H7 (cell line): ENCODE measurements at places on chromosomes 16 and 17. TPM values are rescaled to one million over a fixed set of nuclear protein-coding genes. Genes with fewer than 3 reads are reported as not detected.

DNA sequence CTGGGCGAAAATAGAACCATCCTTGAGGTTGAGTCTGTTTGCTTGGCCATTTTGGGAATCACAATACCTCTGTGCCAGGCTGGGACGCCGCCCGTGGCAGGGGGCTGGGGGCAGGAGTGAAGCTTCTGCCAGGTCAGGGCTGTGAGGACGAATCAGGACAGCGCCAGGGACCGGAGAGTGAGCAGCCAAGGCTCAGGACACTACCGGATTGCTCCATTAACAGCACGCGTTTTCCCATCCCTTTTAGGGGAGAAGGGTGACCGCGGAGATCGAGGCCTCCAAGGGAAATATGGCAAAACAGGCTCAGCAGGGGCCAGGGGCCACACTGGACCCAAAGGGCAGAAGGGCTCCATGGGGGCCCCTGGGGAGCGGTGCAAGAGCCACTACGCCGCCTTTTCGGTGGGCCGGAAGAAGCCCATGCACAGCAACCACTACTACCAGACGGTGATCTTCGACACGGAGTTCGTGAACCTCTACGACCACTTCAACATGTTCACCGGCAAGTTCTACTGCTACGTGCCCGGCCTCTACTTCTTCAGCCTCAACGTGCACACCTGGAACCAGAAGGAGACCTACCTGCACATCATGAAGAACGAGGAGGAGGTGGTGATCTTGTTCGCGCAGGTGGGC, 23.4 kb downstream of the C1QTNF1 start:
- DNase-seq, result peak; percentile 31

DNA sequence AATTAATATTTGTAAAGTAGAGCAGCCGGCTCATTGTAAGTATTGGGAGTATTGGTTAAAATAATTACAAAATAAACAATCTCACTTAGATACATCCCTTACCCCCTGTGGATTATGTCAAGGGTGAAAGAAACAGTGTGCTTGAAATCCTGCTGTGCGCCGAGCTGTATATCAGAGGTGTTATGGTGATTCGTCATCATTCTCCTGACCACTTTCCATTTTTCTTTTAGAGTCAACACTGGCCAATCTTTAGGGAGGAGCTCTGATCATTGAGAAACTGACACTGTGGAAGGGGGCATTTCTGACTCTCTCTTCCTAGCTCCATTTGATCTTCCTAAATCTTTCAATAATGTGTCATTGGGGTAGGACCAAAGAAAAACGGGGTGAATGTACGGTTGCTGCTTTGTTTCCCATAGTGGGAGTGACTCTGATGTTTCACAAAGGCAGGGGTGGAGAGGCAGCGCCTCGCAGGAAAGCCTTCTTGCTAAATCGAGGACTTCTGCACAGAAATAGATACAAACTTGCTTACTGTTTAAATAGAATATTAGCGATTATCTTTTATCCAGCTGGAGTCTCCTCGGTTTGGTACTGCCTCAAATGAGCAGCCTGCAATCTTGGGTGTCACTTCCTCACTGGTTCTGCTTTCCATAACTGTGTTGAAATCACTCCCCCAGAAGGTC, 123.4 kb downstream of the PRKCB start:
- DNase-seq, result no peak

GRCh38 chr17:81094509-81095382, 59.8 kb downstream of the BAIAP2 start:
- peak; percentile 92 for DNase-seq

DNA sequence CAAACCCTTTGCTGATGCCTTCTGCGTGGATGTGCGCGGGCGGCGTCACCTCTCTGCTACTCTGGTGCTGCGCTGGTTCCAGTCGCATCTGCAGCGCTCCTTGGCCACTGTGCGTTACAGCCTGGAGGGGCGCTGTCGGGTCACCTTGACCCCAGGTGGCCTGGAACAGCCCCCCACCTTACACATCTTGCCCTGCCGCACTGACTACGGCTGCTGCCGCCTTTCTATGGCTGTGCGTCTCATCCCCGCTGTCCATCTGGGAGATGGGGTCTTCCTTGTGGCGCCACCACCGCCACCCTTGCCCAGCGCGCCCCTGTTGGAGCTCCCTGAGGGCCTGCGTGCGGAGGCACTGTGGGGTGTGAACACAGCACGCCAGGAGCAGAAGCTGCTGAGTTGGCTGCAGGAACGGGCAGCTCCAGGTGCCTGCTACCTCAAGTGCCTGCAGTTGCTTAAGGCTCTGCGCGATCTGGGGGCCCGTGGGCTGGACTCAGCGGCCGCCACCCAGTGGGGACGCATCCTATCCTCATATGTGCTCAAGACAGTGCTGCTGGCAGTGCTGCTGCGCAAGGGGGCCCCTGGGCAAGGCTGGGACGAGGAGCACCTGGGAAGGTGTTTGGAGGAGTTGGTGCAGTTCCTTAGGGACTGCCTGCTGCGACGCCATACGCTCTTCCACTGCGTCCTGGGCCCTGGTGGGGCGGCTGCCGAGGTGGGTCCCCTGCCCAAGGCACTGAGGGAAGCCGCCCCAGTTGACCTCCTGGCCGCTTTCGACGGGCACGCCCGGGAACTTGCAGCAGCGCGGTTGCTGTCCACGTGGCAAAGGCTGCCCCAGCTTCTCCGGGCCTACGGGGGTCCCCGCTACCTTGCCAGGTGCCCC, 1.6 kb downstream of the ITPRIPL2 start:
- DNase-seq, result peak; percentile 88

DNA sequence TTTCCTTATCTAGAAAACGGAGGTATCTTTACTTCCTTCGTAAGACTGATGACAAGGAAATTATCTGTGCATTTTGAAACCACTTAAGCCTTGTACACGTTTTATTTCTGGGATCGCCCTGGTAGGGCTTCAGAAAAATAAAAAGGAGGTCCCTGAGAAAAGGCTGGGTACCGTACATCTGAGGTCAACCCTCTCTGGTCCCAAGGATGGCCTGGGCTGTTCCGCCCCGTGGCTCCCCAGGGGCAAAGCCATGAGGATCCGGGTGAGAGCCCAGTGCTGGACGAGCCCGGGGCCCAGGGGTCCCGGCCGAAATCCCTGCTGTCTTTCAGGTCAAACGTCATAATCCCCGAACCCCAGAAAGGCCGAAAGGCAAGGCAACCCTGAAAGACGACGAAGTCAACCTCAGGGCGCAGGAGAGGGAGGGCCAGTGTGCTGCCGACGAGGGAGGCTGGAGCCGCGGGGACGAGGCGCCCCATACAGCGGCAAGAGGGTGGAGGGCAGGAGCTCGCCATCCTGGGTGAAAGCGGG, 656 bp upstream of the FUS start:
- DNase-seq, result no peak

DNA sequence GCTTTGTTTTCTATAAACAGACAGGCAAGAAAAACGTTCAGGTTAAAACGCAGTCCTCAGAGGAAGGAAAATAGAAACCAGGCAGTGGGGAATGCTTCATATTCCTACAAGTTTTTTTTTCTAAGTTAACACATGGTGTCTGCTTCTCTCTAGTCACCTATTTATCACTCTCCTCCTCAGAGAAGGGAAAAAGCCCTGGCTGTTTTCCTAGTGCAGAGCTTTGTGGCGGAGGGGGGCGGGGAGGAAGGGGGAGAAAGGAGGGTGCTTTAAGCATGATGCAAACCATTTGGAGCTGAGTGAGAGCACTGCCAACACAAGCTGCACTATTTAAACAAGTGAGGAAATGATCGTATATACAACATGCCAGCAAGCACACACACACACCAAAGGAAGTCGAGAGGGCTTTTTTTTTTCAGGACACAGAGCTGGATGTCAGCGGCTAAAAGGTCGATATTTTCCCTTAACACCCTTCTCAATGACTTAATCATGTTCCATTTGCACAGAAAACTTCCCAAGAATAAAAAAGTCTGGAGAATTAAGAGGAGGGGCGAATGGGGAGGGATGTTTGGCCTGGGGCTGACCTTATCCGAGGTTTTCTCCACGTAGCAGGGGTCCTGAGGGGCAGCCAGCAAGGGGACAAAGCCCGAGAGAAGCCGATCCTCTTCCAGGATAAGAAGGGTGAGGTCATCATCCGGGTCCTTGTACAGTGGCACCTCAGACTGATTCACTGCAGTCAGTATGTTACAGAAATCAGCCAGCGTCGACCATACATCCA, 117.4 kb downstream of the HIC1 start:
- DNase-seq, result no peak

DNA sequence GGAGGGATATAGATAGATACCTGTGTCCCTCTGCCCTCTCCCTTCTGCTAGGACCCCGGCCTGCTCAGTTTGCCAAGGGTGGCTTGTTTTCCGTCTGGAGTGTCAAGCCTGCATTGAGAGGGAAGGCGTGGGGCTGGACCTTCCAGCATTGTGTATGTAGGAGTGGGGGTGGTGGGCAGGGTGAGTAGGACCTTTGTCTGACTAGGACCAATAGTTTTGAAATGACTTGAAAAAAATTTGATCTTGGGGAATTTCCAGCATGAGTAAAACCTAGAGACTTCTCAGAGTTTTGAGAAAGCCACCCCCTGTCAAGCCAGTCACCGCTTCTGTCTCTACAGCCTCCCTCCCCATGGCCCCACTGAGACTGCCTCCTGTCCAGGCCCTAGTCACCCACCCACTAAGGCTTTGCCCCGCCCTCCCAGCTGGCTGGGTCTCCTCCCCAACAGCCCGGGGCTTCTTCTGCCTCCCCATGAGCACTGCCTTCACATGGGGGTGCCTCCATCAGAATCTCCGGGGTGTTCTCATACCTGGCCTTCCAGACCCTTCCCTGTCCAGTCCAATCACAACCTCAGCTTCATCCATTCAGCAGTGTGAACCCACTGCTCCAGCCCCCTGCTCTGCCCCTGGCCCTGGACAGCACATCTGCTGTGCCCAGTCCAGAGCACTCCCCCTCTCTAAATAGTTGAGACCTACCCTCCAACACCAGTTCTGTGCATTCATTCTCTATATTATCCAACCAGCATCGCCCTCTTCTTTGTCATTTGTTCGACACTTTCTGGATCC, 207.0 kb downstream of the MSI2 start:
- no peak for DNase-seq

DNA sequence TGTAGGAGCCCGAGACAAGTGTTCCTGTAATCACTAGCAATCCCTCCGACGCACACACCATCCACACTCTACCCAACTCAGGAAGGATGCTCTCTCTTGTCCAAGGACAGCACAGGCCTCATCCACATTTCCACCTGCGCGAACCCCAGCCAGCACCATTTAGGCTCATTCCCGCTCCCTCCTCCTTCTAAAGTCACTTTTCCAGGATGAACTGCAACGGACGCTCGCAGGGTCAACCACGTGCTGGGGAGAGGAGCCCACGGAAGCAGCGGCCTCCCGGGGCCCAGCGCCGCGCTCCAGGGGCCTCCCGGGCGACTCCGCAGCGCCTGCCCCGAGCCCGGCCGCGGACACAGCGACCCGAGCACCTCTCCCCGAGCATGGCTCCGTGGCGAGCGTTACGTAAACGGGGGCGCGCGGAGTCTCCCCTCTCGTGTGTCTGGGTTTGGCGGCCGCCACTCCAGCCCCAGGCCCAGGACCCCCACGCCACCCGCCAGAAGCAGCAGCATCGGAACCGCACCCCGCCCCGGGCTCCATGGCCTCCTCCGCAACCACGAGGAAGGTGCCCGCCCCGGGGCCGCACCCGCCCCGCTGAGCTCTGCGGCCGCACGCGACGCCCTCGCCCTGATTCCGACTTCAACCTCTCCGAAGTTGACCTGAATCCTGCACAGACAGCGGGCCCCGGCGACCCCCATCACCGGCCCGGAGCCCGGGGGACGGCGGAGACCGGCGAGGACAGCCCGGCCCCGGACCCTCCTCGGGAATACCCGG, 668 bp downstream of the USP36 start:
- peak; percentile 77 for DNase-seq

GRCh38 chr16:4537376-4538343, 913 bp downstream of the CDIP1 start:
- peak; percentile 77 for DNase-seq

DNA sequence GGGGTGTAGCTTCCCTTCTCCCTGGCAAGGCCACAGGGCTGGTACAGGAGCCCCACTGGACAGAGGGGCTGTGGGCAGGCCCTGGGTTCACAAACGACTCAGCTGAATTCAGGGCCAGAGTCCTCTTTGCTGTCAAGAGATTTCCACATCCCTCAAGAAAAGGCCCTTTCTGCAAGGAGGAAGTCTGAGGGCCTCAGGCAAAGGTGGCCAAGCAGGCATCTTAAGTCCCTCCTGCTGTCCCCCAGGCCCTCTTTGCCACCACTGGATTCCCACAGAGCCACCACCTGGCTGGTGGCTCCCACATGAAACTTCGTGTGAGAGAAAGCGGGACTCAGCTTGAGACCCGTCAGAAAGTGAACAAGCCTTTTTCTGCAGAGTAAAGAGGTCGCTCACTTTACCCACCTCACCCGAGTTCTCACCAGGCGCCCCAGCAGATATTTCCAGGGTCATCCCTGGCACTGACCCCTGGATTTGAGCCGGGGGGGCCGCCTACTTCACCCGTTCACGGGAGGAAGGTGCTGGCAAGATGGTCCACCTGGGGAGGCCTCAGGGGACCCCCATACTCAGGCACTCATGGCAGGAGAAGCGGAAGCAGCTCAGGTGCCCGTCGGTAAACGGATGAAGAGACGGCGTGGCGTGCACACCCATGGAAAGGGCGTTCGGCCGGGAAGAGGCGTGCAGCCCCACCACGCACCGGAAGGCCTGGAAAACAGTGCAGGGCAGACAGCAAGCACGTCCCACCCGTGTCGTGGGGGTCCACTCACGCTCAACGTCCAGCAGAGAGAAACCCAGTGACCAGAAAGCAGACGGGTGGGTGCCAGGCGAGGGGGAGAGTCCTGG, 3.6 kb downstream of the RNF166 start:
- DNase-seq, result no peak

GRCh38 chr17:260031-260791, 78.8 kb upstream of the DOC2B start:
- peak; percentile 75 for DNase-seq

- DNase-seq, result no peak
These were observed 3.5 kb downstream of the PLK1 start for GRCh38 chr16:23682181-23682580.

ZG16 gene
- total RNA-seq, result not detected in 2 replicates

KRTAP4-12 gene
- not detected in 2 replicates for total RNA-seq

ABCC11 gene
- 0.03 TPM in 1 of 2 replicates, not detected in the other for total RNA-seq

ZNF267 gene
- total RNA-seq, result 3.2 and 7.1 TPM in 2 replicates

TRIM16 gene
- total RNA-seq, result 17.1 and 21.9 TPM in 2 replicates

GPR139 gene
- 0.15 TPM in 1 of 2 replicates, not detected in the other for total RNA-seq

MT1F gene
- 11.8 and 13.4 TPM in 2 replicates for total RNA-seq

ANKRD40CL gene
- total RNA-seq, result not detected in 2 replicates

PPP1R27 gene
- total RNA-seq, result not detected in 2 replicates
